ENCODE measurements at places on chromosomes 11 and 22.

GRCh38 chr11:76657187-76658170 is 13.1 kb downstream of the LRRC32 start:
- DNase-seq: no peak

- DNase-seq: no peak
Observed at GRCh38 chr11:65278356-65278755, 16.6 kb downstream of the POLA2 start.

- no peak for DNase-seq
Observed at GRCh38 chr11:61445516-61445915, 15.6 kb downstream of the SDHAF2 start.

DNA sequence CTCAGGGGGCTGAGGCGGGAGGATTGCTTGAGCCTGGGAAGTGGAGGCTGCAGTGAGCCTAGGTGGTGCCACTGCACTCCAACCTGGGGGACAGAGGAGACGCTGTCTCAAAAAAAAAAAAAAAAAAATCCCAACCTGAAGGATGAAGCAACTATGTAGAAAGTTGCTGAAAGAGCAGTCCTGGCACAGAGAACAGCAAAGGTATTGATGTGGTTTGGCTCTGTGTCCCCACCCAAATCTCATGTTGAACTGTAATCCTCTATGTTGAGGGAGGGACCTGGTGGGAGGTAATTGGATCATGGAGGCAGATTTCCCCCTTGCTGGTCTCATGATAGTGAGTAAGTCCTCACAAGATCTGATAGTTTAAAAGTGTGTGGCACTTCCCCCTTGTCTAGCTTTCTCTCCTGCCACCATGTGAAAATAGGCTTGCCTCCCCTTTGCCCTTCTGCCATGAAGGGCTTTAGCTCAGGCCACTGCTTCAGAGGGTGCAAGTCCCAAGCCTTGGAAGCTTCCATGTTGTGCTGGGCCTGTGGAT is 10.7 kb upstream of the SERPING1 start:
- no peak for DNase-seq

DNA sequence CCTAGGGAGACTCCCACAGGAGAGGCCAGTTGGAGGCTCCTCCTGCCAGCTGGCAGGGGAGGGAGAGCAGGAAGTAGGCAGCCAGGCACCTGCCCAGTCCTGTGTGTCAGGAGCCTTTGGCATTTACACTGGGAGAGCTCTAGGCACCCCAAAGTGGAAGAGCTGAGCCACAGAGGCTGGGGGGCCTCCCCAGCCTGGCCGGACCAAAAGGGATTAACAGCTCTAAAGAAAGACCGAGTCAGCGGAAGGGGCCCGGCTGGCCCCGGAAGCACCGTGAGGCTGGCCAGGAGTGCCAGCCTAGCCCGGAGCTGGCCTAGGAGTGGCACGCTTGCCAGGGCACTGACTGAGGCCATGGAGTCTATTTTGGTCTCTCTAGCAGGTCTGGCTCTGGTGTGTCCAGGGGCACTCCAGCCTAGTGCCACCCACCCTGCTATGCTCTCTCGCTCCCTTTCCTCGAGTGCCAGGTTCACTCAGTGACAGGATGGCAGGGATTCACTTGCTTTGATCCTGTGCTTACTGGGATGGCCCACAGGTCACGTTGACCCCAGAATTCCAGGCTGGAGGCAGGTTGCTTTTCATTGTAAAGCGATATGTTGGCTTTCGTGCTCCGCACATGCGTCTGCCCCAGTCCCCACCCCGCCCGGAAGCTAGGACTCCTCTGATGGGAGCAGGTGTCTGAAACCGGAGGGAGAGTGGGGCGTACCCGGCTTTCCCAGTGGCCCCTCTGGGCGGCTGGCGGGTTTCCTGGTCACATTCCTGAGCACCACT is 3.3 kb upstream of the KMT5B start:
- DNase-seq: no peak

- DNase-seq: no peak
Observed at GRCh38 chr22:38136607-38137006, 26.1 kb upstream of the BAIAP2L2 start.

- no peak for DNase-seq
Observed at GRCh38 chr22:39298241-39298987, 21.0 kb downstream of the RPL3 start.

- peak; percentile 32 for DNase-seq
Observed at GRCh38 chr11:22337596-22338485, at the start of gene SLC17A6. SLC17A6 (plus strand) TSS chr11:22338381; CDS start chr11:22338534, 153 bp downstream.

- no peak for DNase-seq
Observed at GRCh38 chr11:103929170-103929903, 107.1 kb upstream of the DDI1 start.

DNA sequence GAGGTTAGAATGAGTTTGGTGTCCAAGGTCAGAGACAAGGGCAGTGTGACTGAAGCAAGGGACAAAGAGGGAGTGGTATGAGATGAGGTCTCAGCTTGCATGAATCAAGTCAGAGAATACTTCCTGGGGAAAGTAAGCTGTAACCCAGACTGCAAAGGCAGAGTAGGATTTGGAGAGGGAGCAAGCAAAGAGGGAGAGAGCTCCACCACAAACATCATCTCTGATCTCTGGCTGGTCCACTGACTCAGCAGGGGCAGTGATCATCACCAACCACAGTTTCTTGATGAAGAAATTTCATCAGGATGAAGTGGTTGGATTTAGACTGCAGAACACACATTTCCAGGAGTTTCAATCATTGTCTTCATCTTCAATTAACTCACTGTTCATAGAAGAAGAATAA is 54.9 kb upstream of the HMGXB4 start:
- no peak for DNase-seq

DNA sequence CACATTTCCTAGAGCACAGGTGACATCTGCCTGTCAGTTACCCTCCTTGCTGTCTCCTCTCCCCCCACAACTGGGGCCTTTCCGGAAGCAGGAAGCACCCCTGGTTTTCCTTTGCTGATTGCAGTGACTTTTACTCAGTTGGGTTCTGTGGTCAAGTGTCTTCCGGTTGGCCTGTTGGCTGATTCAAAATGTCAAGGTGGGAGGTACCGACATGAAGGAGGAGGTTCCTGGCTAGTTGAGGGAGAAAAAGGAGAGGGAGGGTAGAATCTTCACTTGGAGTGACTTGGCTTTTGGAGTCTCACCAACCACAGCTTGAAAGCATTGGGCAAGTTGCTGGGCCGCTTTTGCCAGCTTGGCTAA is 9.3 kb upstream of the ADAMTS15 start:
- no peak for DNase-seq

DNA sequence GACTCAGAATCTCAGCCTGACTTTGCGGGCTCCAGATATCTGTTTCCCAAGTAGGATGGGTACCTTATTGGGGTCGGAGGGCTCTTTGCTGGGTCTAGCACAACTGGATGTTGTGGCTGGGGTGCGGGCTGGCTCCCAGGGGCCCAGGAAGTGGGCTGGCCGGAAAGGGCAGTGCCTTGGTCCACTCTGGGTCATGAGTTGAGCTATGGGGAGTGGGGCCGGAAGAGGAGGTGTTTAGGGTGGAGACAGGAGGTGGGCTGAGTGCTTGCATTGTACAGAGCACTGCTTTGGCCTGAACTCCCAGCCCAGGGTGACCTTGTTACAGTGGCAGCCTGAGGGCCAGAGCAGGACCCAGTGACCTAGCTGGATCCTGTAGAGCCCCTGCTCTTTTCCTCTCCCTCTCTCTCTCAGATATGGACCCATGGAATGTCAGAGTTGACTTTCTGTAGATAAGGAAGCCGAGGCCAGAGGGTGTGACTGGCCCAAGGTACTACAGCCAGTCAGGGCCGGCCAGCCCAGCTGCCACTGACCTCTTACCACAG is 13.2 kb downstream of the PHLDB1 start:
- DNase-seq: no peak

DNA sequence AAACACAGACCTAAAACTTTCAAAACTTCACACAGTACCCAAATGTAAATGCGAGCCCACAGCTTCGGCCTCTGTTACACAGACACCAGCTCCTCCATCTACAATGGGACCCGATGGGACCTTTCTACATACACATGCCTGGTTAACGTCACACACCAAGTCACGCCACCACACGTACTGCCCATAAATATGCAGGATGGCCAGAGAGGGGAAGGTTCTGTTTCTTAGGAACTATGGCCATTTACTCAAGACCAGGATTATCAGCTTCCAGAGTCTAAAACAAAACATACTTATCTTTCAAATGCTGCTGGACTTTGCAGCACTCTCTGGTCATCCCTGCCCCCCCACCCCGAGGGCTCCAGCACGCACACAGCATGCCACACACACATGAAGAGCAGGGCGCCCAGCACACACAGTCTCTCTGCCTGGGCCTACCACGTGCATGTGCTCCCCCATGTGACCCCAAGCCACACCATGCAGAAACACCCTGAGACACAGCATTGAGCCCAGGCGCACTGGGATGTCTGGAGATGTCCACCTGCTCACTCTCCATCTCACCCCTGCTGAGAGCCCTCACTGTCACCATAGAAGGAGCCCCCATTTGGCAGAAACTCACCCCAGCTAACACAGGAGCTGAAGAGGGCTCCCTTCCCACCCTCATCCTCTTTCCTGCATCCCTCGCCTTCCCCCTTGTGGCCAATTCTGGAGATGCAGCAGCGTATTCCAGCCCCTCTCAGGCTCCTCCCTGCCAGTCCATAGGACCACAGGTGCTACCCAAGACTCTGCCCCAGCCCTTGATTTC is 61.8 kb downstream of the SLC22A12 start:
- DNase-seq: peak; percentile 44

GRCh38 chr11:123665306-123665705 is 10.9 kb upstream of the SCN3B start:
- no peak for DNase-seq

GRCh38 chr11:56491270-56491669 is at the start of gene OR5M8:
OR5M8 (minus strand) TSS chr11:56491370; CDS start chr11:56491370, 0 bp downstream.
- no peak for DNase-seq

DNA sequence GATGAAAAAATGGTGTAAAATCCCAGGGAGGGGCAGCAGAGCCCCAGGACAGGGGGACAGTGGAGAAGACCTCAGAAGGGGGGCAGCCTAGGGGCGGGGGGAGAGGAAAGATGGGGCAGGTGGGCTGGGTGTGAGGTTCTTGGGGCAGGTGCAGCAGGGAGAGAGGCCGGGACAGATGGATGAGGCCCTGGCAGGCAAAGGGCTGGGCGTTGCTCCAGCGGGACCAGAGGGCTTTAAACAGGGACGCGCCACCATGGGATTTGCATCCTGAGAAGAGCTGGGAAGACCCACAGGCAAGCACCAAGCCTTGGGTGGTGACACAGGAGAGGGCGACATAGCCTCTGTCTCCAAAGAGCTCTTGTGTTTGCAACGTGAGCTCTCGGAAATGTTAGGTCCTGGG is 1342.8 kb downstream of the TBC1D22A start:
- no peak for DNase-seq

DNA sequence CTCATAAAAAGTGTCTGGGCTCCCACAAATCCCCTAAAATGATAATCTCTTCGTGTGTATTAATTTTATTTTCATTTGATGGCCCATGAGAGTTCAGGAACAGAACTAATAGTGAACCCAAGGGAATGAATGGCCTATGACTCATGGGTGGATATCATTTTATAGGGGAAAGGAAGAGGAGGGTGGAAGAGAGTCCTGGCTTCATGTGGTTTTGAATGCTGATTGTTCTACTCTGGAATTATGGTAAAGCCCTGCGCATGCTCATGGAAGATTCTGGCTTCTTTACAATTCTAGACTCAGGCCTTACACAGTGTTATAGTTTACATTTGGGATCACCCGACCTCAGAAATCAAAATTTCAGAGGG is 35.2 kb downstream of the MAML2 start:
- DNase-seq: no peak

All from NCI-H2107 (cell line).